ENCODE measurements at places on chromosomes 12 and 14.

DNA sequence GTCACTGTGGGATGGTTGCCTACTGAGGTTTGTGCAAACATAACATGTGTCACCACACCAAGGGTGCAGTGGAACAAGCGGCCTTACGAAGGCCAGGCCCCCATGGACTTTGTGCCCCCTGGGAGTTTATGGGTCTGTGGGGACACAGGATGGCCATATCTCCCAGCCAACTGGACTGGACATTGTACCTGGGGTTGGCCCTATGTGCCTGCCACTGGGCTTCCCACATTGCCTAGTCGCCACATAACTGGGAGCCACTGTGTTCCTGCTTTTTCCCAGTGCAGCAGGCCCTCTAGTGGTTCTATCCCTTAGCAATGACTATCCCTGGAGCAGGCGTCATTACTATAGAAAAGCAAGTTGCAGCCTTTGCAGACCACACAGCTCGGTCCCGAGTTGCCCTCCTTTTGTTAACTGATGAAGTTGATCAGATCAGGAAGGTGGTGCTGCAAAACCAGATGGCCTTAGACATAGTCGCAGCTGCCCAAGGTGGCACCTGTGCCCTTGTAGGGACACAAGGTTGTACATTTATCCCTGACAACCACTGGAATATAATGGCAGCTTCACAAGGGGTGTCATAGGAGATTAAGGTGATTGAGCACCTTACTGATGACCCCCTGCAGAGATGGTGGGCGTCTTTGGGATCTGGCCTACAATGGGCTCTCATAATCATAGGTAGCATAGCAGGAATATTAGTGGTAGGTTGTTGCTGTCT, 15.2 kb upstream of the RNASE12 start:
- no peak for DNase-seq

- DNase-seq: no peak
Measured at GRCh38 chr14:37862263-37862662, 266.8 kb downstream of the TTC6 start.

DNA sequence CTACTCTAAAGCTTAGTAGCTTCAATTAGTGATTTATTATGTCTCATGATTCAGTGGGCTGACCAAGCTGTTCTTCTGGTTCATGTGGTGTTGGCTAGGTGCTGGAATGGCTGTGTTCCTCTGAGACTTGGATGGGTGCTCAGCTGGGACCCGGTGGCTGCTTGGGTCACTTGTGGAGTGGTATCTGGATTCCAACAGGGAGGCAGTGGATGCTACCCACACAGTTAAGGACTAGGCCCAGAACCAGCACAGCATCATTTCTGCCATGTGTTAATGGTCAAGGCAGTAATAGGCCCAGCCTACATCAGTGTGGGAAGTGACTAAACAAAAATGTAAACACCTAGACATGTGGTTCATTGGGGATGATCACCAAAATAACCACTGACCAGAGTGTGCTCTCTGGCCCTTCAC, 72.2 kb downstream of the FGD4 start:
- DNase-seq: no peak

- DNase-seq: no peak
Measured at GRCh38 chr12:57902478-57902969, 38.8 kb upstream of the ATP23 start.

- DNase-seq: no peak
Measured at GRCh38 chr14:32473464-32473855, 144.4 kb downstream of the AKAP6 start.

DNA sequence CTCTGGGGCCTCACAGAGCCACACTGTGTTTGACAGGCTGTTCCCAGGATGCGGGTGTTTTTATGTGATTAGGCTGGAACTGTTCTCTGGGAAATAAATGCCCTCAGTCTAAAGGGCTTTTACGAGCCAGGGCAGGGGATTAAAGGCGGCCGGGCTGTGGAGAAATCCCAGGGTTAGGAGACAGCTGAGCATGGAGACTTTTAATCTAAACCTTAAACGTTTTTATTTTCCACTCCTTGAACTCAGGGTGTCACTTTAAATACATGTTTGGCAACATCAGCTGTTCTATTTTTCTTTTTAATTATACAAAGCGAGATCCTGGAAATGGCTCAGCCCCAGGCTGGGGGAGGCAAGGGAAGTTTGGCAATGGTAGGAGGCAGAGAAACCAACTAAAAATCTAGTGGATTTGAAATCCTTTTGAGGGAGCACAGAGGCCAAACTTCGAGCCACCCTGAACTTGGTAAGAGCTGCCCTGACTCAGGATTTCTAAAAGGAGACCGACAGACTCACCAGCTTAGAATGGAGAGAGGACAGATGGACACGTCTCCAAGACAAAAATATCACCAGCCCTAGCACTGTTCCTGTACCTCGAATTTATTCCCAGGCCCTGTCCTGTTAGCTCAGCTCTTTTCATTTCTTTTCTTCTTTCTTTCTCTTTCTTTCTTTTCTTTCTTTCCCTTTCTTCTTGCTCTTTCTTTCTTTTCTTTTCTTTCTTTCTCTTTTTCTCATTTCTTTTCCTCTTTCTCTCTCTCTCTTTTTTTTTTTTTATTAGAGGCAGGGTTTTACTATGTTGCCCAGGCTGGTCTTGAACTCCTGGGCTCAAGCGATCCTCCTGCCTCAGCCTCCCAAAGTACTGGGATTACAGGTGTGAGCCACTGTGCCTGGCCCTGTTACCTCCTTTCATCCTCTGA, 15.8 kb upstream of the ORAI1 start:
- no peak for DNase-seq

DNA sequence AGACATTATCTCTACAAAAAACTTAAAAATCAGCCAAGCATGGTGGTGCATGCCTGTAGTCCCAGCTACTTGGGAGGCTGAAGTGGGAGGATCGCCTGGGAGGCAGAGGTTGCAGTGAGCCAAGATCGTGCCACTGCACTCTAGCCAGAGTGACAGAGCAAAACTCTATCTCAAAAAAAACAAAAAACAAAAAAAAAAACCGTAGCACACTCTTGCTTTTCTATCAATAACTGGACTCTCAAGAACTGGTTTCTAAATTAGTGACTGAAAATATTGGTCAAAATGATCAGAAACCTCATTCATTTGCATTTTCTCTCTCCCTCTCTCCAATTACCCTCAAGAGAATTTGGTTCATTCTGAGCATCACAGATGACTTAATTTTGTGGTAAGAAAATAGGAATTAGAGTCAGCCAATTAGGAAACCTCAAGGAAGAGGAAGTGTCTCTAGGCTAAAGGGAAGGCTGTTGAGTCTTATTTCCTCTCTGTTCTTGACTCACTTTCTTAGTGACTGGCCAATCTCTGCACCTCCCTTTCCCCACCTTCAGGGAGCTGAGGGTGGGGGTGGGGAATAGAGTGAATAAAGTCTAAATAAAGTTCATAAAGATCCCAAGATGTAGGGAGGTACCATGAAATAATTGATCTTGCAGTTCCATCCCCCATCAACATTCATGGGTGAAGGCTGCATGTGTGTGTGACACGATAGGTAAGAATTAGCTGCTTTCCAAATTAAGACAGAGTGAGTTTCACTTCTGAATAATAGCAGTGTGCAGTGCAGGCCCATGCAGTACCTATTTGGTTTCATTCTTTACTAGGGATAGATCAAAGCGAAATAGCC, 6.8 kb upstream of the PSMA6 start:
- peak; percentile 51 for DNase-seq

DNA sequence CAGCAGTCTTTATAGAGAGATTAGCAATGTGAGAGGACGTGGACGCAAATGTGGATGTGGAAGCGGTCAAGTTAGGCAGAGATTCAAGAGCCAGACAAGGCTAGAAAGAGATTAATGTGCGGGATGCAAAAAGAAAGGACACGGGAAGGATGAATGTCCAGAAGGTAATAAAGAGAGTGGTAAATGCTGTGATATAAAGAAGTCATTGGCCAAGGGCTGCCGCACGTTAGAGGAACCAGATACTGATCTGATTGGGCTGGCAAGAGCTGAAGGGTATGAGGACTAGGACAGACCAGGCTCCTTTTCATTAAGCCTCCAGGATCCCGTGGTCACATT, 59.5 kb downstream of the DHRS2 start:
- DNase-seq: no peak

DNA sequence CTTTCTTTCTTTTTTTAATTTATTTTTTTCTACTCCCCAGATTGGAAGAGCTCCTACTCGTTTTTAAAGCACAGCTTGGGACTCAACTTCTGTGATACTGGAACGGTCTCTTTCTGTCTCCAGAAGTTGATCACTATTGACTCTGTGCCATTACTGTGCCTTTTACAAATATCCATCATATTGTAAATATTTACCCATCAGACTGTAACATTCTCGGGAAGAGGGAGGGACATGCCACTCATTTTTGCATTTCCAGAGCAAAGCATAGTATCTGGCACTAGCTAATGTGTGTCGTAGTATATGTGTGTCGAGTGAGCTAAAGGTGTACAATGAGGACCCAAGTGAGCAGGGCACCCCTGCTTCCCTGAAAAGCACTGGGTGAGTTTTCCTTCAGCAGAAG, 24.0 kb upstream of the GSG1 start:
- no peak for DNase-seq

GRCh38 chr12:68638721-68639395, 28.2 kb downstream of the RAP1B start:
- DNase-seq: no peak

DNA sequence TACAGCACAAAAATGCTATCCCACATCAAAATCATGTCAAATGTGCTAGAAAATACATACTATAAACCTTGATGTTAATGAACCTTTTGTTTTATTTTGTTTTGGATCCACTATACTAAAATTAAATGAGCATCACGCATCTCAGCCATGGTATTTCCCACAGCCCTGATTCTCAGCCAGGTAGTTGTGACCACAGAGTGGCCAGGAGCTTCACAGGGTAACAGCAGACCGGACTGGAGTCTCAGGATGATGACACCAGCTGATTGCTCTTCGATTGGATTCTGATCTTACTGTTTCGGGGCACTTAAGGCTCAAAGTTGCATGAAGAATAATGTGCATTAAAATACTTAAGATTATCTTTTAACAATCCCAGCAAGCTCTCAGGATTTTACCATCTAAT, 134.8 kb downstream of the FOXN3 start:
- DNase-seq: no peak
